ENCODE measurements at places on chromosomes 2 and 18. TPM values are rescaled to one million over a fixed set of nuclear protein-coding genes. Genes with fewer than 3 reads are reported as not detected.

The REG3A gene
- not detected for total RNA-seq

The PSMD14 gene
- 33.8 TPM for total RNA-seq

The REEP1 gene
- not detected for total RNA-seq

The GAREM2 gene
- 4.2 TPM for total RNA-seq

The PIKFYVE gene
- total RNA-seq = 14.2 TPM

The TEKT4 gene
- total RNA-seq = not detected

The KCNS3 gene
- 0.34 TPM for total RNA-seq
